Endodermal cell (in vitro differentiated cells): ENCODE measurements at places on chromosomes 7 and 10. TPM values are rescaled to one million over a fixed set of nuclear protein-coding genes. Genes with fewer than 3 reads are reported as not detected.

DNA sequence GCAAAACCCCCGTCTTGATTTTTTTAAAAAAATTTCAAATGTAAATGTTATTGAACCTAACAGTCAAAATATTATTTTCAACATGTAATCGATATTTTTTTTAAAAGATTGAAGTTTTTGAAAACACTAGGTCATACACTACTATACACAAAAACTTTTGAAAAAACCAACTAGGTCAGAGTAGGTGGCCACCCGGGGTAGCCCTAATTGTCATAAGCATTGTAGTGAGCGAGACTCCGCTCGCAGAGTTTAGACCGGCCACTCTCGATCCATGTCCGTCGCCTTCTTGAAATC lies 417 bp downstream of the RFC2 start:
- no peak for DNase-seq

TEX36 gene
- not detected in 3 replicates for total RNA-seq

PTF1A gene
- not detected in 3 replicates for total RNA-seq

SMKR1 gene
- 0.76 to 1.0 TPM (median 0.97 TPM) in 3 replicates for total RNA-seq

CPED1 gene
- 0.11 TPM in 1 of 2 replicates, not detected in the other for total RNA-seq

DNA sequence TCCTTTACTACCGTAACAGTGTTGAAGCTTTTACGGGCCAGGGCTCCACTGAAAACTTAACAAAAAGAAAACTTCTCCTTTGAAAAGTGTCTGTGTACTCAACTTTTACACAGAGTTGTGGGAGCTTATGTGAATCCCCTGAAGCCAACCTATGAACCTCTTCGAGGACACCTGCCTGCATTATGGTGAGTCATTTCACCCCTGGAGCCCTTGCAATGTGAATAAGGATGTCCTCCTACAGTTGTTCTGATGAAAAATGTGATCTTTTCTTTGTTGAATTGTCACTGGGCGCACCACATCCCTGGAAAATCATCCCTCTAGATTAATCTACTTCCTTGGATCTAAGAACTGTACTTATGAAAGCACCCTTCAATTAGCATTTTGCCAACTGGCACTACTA lies 93.2 kb downstream of the SORCS1 start:
- no peak for DNase-seq

DNA sequence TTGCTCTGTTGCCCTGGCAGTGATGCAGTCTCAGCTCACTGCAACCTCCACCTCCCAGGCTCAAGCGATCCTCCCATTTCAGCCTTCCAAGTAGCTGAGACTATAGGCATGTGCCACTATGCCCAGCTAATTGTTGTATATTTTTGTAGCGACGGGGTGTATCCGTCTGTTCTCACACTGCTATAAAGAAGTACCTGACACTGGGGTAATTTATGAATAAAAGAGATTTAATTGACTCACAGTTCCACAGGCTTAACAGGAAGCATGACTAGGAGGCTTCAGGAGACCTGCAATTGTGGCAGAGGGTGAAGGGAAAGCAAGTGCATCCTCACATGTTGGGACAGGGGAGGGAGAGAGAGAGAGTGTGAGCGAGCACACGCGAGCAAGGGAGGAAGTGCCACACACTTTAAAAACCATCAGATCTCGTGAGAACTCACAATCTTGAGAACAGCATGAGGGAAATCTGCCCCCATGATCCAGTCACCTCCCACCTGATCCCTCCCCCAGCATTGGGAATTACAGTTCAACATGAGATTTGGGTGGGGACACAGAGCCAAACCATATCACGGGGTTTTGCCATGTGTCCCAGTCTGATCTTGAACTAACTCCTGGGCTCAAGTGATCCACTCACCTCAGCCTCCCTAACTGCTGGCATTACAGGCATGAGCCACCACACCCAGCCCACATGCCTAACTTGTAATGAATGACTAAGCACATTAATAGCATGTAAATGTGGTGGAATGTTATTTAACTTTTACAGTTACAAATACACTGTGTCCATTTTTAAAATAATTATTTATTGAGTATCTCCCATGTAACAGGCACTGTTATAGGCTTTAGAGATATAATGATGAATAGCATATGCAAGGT lies 65.5 kb downstream of the RALA start:
- no peak for DNase-seq

DNA sequence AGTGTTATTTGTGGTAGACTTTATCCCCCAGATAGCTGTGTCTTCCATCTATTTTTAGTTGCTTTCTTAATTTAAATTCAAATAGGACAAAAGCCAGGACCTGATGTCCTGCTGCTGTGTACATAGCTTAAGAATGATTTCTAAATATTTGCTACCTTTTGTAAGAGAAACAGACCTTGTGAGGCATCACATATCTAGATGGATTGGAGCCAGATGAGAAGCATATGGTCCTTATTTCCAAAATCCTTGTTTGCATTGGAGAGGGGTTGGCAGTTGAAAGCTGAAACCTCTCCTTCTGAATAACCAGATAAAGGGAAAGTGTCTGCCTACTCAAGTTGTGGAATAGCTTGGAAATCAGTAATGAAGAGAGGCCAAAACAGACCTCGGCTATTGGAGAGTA lies 50.7 kb upstream of the AMPH start:
- no peak for DNase-seq

DNA sequence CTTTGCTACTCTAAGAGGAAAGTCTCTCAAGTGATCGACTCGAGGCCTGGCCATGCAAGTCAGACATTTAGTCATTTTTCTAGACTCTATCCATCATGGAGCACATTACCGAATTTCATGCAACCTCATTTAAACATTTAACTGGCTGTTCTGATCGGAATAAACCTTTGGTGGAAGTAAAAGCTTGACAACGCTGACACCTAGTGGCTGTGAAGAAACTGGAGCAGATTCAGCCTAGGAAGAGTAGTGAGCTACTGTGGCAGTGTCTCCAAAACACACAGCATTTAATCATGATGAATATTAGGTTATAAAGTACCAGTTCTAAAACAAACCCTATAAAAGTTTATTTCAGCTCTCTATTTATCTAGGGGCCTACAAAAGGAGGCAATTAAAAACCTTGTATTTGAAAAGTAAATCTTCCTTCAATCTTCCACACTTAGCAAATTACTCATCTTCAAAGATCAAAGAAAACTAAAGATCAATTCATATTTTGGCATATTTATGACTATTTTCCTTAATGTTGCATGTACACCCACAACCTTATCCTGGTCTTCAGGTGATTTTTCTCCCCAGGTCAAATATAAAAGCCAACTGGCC lies 175.0 kb downstream of the CTNNA3 start:
- DNase-seq, result peak; percentile 73

DNA sequence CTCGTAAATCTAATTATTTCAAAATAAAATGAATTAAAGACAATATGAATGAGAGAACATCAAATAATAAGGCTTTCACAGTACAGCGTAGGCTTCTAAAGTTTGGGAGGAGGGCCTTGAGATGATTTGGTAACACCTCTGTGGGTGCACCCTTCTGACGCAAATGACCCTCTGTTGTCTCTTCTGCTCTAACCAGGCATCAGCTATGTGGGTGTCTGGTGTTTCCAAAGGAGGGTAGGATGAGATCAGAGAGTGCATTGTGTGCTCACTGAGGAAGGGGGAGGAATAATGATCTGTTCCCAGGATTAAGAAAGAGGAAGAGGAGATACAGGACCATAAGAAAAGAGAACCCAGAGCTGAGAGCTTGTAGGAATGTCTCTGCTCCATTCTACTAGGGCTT lies 420.4 kb downstream of the SDK1 start:
- DNase-seq, result no peak

DNA sequence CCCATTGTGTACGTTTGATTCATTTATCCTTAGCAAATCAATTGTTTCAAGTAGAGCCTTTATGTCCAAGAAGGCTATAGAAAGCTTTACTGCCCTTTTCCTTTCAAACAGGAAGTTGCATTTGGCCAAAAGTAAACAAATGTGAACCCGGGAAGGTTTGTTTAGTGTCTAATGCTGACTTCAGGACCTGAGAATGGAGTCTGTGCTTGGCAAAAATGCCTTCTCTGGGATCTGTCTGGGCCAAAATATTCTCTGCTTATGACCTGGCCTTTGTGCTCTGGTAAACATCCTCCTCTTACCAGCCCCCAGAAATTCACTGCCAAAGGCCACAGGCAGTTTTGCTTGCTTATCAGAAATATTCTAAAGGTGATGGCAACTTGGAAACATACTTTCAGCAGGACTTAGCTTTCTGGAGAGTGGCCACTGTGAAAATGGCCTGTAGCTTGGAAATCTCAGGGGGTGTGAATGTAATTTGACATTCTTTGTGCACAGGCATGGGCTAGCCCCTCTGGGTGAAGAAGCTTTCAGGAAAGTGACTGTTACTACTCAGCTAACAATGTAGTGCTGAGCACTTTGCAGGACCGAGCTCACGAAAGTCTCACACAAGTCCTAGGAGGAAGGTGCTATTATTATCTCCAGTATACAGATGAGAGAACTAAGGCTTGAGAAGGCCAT lies 199.5 kb downstream of the PTEN start:
- no peak for DNase-seq

- no peak for DNase-seq
Measured at GRCh38 chr7:73451780-73452398, 18.3 kb downstream of the FZD9 start.

SFRP4 gene
- not detected in 2 replicates for total RNA-seq

GRCh38 chr7:106871793-106872571 lies 6.9 kb downstream of the PIK3CG start:
- DNase-seq, result no peak

- DNase-seq, result no peak
Measured at GRCh38 chr7:22702516-22702915, 24.5 kb upstream of the IL6 start.

CREB5 gene
- 1.8 and 2.6 TPM in 2 replicates for total RNA-seq

- DNase-seq, result no peak
Measured at GRCh38 chr7:46109437-46109836, 188.4 kb upstream of the IGFBP3 start.
